ENCODE measurements at places on chromosomes 4 and X.

GRCh38 chrX:149641835-149642234 lies 10.2 kb upstream of the TMEM185A start:
- peak; percentile 60 for DNase-seq

DNA sequence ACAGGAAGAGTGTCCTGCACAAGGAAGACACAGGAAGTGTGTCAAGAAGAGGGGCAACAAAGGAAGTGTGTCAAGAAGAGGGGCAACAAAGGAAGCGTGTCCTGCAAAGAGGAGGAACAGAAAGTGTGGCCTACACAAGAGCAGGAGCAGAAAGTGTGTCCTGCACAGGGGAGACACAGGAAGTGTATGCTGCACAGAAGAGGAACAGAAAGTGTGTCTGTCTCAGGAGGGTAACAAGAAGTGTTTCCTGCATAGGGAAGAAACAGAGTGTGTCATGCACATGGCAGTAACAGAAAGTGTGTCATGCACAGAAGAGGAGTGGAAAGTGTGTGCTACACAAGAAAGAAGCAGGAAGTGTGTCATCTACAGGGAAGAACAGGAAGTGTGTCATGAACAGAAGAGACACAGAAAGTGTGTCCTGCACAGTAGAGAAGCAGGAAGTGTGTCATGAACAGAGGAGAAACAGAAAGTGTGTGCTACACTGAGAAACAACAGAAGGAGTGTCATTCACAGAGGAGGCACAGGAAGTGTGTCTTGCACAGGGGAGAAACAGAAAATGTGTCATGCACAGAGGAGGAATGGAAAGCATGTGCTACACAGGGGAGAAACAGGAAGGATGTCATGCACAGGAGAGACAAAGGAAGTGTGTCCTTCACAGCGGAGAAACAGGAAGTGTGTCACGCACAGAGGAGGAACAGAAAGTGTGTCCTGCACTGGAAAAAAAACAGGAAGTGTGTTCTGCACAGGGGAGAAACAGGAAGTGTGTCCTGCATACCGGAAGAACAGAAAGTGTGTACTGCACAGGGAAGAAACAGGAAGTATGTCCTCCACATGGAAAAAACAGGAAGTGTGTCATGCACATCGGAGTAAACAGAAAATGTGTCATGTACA lies 526.4 kb upstream of the PRKX start:
- no peak for DNase-seq

- DNase-seq: no peak
Measured at GRCh38 chrX:2474963-2475726, 25.6 kb downstream of the DHRSX start.

- no peak for DNase-seq
Measured at GRCh38 chr4:174292473-174292872, 8.8 kb downstream of the CEP44 start.

GRCh38 chr4:185142564-185142911 lies 528 bp upstream of the SLC25A4 start:
- no peak for DNase-seq

DNA sequence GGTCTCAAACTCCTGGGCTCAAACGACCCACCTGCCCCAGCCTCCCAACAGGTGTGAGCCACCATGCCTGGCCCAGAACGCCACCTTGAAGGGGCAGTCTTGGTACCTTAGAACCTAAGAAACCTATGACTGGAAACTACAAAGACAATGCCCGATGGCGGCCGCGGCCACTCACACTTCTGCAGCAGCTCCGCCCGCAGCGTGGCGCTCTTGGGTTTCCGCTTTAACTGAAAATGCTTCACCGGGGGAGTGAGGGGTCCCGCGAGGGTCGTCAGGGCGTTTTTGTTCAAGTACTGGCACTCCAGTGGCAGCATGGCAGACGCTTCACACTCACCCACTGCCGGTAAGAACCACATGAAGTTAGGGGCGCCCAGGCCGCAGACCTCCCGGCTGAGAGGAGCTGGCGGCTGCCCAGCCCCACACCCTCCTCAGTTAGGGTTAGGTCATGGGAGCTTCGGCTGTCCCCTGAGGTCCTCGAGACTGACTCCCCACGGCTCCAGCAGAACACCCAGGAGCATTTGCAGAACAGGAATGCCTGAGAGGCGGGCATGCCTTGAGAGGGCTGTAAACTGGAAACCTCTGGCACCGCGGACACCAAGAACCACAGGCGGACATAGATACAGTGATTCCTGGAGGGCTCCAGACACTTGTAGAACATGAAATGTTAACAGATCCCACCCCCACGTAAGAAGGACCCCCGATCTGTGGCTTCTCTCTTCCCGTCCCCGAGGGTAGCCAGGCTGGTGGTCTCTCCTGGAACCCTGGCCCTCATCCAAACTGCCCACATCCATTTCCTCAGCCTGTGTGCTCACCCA lies 19.0 kb downstream of the NELFA start:
- DNase-seq: no peak

DNA sequence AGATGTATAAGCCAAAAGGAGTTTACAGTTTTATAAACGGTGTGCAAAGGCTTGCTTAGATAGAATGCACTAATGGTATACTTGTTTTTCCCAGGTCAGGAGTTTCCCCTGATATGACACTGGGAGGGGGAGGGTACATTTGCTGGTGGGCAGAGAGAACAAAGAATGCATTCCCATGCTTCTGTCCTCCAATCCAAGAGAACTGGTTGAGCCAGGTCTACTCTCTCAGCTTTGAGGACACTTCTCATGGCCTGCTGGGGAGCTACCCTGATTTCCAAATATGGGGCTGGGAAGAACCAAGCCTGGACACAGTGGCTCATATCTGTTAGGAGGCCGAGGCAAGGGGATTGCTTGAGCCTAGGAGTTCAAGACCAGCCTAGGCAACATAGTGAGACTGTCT lies 3.3 kb upstream of the GPC4 start:
- DNase-seq: no peak

DNA sequence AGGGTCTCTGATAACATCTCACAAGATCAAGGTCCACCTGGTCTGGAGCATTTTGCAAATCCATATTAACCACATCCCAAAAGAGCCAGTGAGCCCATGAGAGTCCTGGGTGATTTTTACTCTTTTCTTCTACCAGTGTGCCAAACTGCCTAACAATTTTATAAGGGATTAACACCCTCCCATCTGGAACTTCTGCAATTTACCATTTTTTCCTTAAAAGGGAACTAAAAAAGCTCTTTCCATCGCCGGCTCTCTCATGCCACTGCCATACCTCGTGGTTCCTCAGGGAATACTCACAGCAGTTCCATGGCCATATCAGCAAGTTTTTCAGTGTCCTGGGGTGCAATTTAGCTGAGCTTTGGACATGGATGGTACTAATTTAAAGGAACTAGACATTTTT lies 55.7 kb downstream of the SEPSECS start:
- DNase-seq: no peak

DNA sequence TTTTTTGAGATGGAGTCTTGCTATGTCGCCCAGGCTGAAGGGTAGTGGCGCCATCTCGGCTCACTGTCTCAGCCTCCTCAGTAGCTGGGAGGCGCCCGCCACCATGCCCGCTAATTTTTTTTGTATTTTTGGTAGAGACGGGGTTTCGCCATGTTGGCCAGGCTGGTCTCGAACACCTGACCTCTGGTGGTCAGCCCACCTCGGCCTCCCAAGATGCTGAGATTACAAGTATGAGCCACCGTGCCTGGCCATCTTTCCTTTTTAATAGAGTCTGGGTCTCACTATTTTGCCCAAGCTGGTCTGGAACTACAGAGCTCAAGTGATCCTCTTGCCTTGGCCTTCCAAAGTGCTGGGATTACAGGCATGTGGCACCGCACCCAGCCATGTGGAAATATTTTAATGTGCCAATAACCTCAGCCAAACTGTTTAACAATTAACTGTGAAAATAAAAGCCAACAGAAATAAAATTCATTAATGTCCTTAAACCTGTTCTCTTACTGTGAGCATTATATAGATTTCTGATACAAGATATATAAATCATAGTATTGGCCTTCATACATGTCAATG lies 16.3 kb downstream of the PDS5A start:
- DNase-seq: no peak

DNA sequence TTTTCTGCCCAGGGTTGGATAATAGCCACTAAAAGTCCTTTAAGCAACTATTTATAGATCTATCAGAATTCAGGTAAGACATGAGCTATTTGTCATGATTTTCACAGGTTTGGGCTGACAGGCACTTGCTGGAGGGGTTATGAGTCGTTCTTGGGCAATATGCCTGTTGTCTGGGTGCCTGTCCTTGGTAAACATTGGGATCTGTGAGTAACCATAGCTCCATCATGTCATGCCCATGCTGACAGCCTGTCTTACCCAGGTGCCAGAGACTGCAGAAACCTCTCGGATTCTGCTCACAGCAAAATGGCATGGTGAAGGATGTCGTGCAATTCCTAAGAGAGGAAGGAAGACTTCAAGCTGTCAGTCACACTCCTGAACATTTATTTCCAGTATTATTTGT lies 116.0 kb upstream of the PUDP start:
- DNase-seq: peak; percentile 3
